ENCODE measurements at places on chromosomes 3 and 15.

GRCh38 chr3:50876947-50877346 lies 202.2 kb downstream of the DOCK3 start:
- DNase-seq = peak; percentile 14

DNA sequence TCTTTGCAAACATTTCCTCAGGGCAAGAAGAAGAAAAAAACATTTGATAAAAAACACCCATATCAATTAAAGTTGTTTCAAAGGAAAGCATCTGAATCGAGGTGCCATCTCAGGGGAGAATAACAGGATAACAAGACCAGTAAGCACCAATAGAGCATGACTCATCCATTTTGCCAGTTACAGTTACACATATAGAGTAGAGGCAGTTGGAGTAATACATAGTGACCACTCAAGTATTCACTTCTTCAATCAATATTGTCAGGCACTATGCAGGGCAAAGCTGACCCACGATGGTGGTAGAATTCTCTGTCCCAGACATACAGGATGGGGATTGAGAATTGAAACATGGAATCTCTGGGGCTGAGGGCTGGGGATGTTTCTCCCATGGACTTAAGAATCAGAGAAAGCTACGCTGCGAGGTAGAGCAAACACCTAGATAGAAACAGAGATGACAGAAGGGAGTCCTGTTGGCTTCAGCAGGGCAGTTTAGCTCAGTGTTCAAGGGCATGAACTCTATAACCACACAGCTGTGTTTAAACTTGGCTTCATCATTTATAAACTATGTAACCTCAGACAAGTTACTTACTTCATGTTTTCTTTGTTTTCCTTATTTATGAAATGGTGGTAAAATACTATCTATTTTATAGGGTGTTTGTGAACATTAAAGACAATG lies 186.4 kb upstream of the NANOGP8 start:
- no peak for DNase-seq

- DNase-seq = no peak
These were observed 66.2 kb downstream of the RASA2 start for GRCh38 chr3:141553055-141553454.

GRCh38 chr3:184712248-184713039 lies 580 bp upstream of the MAGEF1 start:
- no peak for DNase-seq

GRCh38 chr3:39196671-39197356 lies 4.4 kb upstream of the XIRP1 start:
- DNase-seq = no peak

GRCh38 chr3:176032043-176032442 lies 1165.2 kb downstream of the TBL1XR1 start:
- no peak for DNase-seq

DNA sequence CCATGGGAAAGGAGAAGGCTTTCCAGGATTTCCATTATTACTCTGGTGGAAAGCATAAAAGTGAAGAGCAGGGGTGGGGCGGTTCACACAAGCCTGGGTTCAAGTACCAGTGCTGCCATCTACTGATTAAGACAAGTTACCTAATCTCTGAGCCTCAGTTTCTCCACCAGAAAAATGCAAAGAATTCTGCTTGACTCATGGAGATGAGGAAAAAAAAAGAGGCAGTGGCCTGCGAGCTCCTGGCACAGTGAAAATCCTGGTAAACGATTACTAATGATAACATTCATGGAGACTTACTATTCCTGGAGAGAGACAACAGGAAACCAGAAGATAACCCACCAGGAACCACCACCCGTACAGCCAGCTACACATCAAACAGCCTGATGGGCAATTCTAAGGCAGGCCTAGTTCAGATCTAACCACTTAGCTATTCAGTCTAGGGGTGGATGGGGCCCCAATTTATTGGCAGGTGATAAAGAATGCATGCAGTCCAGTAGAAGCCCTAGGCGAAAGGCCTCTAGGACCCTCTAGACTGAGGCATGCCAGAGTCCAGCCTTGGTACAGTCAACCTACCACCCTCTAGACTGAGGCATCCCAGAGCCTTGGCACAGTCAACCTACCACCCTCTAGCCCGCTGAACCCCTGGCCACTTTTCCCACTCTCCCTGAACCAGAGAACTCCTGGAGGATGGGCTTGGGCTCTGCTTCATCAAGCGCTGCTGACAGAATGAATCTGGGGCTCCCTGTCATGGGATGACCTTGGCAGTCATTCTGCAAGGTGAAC lies 2.5 kb downstream of the AMOTL2 start:
- no peak for DNase-seq

DNA sequence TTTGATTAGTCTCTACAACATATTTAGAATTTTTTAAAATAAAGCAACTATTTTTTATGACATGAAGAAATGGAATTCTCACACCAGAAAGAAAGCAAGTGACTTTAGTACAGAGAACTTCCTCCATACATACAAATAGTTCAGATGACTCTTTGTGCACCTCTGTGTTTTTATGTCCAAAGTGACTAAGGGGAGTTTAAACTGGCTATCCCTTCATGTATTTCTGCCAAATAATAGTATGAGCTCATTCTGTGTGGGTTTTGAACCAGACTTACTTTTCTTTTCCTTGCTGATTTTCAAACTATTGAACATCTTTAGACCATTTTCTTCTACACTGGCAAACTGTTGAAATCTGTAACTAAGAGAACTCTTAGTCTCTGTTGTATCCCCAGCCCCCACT lies 196.3 kb downstream of the EPHA3 start:
- DNase-seq = no peak

DNA sequence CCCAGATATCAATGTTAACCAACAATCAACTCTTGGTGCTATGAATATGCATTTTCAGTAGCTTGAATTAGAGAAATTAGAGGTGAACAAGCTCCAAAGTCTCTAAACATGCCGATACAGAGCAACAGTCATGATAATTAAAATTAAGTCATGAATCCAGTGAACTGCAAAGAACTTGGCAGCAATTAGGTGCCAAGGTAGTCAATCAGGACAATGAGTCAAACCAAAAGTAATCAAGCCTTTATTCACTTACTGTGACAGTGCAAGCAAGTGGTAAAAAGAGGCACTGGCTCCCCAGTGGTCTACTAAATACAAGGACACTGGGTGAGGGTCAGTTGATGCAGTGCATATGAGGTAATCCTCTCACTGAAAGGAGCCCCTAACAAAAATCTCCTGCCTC lies 1.8 kb downstream of the ZNF770 start:
- DNase-seq = no peak

GRCh38 chr3:15451216-15452113 lies 24.1 kb downstream of the EAF1 start:
- DNase-seq = no peak

DNA sequence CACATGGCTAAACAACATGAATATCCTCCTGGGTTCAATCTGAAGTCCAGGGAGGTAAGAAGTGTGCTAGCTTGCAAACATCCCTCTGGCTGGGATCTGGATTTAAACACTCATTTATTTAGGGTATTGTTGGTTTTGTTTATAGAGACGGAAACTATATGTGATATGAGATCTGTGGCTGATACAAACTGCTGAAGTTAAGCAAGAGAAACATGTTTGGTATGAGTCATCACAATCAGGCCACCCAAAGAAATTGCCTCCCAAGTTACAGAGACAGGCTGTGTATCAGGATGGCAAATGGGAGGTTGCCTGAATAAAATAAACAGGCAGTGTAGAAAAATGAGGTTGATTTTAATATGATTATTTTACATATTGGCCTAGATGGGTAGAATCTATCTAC lies 562.1 kb downstream of the IGSF11 start:
- DNase-seq = no peak

- DNase-seq = no peak
These were observed 1076.8 kb downstream of the TBL1XR1 start for GRCh38 chr3:176120507-176120906.

DNA sequence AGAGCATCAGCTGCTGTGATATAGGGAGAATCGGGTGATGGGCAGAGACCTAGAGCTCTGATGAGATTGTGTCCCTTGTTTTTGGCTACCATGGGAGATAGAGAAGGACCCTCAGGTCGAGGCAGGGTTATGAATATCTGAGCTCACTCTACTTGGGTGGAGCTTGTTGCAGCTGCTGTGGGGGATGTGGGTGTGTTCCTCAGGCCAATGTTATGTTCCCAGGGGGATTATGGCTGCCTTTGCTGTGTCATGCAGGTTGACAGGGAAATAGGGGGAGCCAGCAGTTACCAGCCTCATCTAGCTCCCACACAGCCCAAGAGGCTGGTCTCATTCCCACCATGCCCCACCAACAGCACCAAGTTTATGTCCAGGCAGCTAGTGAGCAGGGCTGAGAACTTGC lies 131.5 kb downstream of the TRIM42 start:
- DNase-seq = no peak

DNA sequence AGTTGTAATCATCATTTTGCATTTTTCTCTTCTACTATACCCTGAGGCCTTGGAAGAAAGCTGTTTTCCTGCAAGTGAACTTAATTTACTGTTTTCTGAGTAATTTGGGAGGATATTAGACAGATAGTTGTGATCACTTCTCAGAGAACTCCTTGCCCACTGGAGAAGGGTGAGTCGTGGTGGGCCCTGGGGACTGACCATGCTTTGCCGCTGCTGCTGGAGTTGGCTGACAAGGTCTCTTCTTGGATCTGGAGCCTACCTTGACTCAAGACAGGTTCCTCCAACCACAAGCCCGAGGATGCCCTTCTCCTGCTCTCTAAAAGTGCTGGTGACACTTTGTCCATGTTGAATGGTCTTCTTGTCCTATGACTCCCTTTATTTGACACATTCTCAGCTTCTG lies 68.4 kb downstream of the KCNAB1 start:
- no peak for DNase-seq

- DNase-seq = no peak
These were observed 1.6 kb upstream of the TXNRD3 start for GRCh38 chr3:126656371-126657134.

- no peak for DNase-seq
These were observed 36.2 kb upstream of the FILIP1L start for GRCh38 chr3:100150473-100150872.

DNA sequence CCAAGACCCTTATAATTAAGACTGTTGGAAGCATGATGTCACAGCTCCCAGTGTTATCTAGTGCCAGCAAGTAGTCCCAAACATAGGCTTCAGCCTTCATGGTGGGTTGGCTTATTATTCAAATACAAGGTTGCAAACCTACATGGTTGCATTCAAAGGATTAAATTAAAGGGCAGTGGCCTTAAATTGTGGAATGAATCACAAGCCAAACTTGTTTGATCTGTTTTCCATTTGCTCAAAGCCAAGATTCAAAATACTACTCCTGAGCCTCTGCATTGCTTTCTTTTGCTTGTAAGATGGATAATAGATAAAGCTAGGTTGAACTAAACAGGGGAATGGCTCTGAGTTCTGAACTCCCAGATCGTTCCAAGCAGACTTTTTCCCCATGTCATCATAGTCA lies 52.4 kb upstream of the GNB4 start:
- DNase-seq = no peak

GRCh38 chr3:193861012-193861411 lies 268.0 kb downstream of the OPA1 start:
- DNase-seq = no peak

- DNase-seq = no peak
These were observed 61.0 kb downstream of the TLE3 start for GRCh38 chr15:70036585-70037291.

DNA sequence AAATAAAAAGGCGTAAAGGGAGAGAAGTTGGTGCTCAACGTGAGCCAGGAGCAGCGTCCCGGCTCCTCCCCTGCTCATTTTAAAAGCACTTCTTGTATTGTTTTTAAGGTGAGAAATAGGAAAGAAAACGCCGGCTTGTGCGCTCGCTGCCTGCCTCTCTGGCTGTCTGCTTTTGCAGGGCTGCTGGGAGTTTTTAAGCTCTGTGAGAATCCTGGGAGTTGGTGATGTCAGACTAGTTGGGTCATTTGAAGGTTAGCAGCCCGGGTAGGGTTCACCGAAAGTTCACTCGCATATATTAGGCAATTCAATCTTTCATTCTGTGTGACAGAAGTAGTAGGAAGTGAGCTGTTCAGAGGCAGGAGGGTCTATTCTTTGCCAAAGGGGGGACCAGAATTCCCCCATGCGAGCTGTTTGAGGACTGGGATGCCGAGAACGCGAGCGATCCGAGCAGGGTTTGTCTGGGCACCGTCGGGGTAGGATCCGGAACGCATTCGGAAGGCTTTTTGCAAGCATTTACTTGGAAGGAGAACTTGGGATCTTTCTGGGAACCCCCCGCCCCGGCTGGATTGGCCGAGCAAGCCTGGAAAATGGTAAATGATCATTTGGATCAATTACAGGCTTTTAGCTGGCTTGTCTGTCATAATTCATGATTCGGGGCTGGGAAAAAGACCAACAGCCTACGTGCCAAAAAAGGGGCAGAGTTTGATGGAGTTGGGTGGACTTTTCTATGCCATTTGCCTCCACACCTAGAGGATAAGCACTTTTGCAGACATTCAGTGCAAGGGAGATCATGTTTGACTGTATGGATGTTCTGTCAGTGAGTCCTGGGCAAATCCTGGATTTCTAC lies at the start of gene RARB:
Gene RARB (plus strand): TSS at position 322 of the 847 bp plus-strand sequence. CDS start 469 bp downstream, at position 791.
- peak; percentile 73 for DNase-seq

All from NCI-H446 treated with DMSO at 0.1 percent for 48 hours (cell line).